ENCODE measurements at places on chromosomes 11 and 22.
A peak's percentile ranks its signal among the peaks of the same experiment; 100 is the strongest.

DNA sequence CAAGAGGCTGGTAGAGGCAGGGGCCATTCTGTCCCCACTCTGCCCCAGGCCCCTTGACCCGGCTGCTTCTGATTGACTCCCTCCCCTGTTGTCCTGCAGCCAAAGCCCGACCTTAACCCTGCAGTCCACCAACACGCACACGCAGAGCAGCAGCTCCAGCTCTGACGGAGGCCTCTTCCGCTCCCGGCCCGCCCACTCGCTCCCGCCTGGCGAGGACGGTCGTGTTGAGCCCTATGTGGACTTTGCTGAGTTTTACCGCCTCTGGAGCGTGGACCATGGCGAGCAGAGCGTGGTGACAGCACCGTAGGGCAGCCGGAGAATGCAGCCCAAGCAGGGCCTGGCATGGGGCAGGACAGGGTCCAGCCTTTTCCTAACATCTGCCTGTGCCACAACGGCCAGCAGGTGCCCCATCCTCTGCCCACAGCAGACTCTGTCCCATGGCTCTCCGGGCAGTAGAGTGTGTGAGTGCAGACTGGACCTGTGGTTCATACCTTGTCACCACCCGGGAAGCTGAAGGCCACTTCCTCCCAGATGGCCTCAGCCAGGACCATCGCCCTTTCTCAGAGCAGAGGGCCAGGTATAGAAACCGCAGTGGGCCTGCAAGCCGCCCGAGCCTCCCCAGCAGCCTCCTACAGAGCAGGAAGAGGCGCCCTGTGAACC, 26.8 kb upstream of the MGAT3 start:
- no peak for DNase-seq

DNA sequence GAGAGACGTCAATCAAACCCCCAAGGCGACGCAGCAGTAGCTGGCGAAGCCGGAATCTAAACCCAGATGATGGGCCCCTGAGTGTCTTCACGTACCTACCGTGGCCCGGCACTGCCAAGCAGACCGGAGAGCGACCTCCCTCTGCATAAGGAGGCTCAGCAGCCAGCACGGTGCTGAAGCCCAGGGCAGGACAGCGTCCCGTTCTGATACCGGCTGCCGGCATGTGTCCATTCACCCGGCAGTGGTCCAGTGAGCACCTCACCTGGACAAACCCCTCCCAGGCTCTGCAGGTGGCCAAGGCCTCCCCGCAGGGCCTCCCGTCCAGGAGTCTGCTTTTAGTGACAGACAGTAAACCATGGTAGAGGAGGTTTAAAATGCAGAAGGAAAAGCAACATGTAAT, 142.0 kb downstream of the BRD1 start:
- DNase-seq, result no peak

DNA sequence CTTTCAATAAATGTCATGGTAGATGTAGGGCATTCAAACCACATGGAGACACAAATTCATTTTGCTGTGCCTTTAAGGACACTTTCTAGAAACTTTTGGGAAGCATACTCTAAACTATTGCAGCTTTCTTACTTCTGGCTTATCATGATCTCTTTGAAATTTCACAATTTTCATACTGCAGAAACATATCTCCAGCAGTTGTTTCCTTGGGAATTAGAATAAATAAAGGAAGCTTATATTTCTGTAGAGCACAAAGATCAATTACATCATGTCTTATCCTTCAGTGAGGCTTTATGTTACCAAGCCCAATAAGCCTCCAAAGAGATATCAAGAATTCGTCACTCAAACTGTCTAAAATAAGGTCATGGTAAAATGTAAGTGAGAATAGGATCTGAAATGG, 74.5 kb upstream of the RAB38 start:
- DNase-seq, result no peak

GRCh38 chr11:112213753-112214152, 12.5 kb upstream of the PTS start:
- no peak for DNase-seq

DNA sequence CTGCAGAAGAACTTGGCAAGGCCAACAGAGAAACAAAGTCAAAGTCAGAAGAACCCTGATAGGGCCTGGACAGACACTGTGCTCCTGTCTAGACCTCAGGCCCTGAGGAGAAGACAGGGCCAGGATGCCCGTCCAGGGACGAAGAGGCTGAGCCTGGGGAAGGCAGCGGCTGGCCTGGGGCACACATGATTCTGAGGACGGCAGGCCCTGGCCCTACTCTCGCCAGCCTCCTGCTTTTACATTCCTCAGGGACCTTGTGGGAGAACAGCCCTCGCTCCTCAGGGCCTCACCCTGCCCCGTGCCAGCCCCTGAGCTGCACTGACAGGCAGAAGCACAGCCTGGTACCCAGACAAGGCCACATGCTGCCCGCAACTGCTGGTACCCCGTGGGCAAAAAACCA, 43.6 kb upstream of the TTLL12 start:
- DNase-seq, result no peak

DNA sequence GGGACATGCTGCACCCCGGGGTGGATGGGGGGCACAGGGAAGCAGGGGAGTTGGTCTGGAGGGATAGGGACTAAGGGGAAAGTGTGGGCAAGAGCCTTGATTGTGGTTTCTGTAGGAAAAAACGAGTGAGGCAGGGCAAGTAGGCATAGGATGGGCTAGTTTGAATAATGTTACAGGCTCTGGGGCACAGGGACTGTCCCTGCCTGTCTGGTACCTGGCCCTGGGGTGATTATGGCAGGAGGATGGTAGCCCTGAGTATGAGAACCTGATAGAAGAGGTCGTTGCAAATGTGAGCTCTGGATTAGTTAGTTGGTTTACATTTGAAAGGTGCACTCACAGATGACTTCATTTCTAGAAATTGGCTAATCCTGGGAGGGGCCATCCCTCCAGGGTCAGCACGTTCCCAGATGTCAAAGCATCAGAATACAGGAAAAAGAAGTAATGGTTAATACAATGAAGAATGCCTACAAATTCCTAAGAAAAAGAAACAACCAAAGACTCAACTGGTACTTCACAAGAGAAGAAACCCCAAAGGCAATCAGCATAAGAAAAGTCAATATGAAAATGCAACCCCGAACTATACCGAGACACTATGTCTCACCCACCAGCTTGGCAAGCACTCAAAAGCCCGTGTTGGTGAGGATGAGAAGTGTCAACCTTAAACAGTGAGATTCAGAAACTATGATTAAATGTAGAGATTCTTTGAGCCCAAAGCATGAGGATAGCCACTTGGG, 11.3 kb upstream of the SMIM38 start:
- no peak for DNase-seq

GRCh38 chr11:57500515-57500914, 15.0 kb downstream of the SLC43A1 start:
- DNase-seq, result no peak

DNA sequence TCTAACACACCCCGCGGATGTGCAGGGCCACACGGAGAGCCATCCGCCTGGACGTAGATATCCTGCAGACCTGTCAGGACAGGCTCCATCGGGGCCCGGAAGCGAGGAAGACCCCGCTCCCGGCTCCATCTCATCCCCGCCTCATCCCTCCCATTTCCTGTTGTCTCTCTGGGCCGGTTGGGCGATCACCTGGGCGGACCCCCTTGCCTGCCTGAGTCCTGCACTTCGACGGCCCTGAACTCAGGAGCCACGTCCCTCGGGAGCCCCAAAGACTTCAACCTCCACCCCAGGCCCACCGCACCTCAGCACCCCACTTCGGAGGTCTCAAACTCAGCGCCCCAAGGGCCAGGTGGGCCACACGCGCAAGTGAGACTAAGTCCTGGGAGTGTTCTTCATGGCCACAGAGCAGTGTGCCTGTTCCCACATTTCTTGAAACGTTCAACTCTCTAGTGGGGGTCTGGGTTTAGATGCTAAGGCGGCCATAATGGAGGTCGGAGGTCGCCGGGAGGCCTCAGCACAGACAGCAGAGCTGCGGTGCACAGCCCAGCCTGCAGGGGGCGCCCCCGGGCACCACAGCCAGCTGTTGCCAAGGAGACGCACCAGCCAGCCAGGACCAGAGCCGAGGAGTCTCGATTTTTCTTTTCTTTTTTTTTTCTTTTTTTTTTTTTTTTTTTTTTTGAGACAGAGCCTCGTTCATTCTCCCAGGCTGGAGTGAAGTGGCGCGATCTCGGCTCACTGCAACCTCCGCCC, 26.0 kb upstream of the FADD start:
- DNase-seq, result peak; percentile 67

GRCh38 chr11:105878510-105878909, 143.5 kb downstream of the MSANTD4 start:
- no peak for DNase-seq

GRCh38 chr11:68828155-68828931, 13.4 kb downstream of the CPT1A start:
- DNase-seq, result no peak

- DNase-seq, result no peak
These were observed 139.7 kb downstream of the BRD1 start for GRCh38 chr22:49687786-49688515.

DNA sequence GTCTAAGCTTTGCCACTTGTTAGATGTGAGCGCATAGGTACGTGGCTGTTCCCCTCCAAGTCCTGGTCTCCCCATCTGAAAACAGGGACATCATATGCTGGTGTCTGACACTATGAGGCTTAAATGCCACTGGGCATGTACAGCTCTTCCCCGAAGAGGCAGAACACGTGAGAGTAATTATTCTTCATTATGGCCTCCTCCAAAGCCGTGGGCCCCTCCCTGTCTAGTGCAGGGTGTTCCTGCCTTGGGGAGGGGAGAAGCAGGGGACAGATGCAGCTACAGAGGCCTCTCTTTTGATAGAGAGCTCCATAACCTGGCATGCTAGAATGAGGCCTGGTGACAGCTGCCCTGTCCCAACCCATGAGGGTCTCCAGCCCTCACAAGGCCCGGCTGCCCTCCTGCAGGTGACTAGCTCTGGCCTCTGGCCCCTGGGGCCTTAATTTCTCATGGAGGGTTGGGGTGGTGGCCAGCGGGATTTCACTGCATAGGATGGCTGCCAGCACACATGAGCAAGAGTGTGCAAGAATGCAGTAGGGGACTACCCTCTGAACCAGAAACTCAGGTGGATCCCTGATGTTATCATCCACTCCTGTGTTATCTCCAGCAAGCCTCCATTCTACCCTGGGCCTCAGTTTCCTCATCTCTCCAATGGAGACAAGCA, 334.6 kb downstream of the MN1 start:
- DNase-seq, result no peak

- no peak for DNase-seq
These were observed 72.0 kb upstream of the MPEG1 start for GRCh38 chr11:59284773-59285129.

DNA sequence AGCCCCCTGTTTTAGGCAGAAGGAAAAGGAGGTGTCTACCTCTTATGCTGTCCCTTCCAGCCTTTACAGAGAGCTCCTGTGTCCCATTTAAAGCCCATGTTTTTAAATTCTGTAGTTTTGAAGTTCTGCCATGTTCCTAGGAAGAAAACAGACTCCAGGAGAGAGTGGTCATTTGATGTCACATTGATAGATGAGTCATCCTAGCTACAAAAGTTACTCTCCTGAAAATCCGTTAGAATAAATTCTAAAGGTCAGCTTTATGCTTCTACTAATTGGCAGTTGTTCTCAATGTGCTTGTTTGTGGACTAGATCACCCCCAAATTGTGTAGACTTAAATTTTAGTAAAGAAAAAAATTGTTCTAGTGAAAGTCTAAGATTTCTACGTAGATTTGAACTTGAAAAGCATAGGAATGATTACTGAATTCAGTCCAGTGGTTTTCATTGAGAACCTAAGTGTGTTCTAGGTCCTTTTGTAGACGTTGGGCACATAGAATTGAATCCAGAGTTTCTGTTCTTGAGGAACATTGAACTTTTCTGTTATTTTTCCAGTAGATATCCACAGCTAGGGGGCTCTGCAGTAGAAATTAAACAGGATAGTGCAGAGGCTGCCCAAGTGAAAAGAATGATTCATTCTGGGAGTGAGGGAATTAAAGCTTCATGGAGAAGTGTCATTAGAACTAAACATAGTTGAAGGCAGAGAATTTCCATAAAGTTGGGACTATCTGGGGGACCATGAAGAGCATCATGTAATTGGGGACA, 140.6 kb upstream of the RASSF10 start:
- peak; percentile 34 for DNase-seq

- DNase-seq, result no peak
These were observed 9.6 kb downstream of the CDPF1 start for GRCh38 chr22:46240506-46240905.

DNA sequence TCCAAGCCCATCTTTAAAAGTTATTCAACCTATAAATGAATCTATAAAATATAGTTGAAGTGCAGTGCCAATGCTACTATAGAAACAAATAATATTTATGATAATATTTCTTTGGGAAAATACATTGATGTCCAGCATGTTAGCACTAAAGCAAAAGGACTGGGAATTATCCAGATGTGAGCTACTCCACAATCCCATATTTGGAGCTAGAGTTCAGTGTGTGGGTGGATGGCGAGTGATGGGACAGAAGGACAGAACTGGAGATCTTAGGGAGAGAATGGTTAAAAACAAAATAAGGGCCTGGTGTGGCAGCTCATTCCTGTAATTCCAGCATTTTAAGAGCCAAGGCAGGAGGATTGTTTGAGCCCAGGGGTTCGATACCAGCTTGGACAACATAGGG, 216.8 kb downstream of the TMEM135 start:
- DNase-seq, result no peak

GRCh38 chr22:33302049-33302545, 243.9 kb upstream of the SYN3 start:
- DNase-seq, result peak; percentile 91

DNA sequence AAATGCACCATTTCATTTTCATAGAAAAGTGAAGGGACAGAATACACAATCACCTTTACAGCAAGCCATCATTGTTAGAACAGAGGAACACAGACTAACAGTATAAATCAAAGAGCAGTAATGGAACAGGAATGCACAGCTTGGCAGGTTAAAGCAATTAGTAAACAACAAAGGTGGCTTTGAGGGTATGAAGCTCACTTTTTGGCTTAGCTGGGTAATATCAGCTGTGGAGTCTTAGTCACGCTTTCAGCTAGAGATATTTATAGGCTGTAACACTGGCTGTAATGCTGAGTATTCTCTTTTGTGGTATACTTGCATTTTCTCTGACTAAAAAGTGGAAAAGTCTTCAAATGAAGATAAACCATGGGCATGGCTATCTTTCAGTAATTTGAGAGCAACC, 1780.5 kb downstream of the LRRC4C start:
- no peak for DNase-seq

- no peak for DNase-seq
These were observed 47.6 kb downstream of the MOB2 start for GRCh38 chr11:1438967-1439330.

DNA sequence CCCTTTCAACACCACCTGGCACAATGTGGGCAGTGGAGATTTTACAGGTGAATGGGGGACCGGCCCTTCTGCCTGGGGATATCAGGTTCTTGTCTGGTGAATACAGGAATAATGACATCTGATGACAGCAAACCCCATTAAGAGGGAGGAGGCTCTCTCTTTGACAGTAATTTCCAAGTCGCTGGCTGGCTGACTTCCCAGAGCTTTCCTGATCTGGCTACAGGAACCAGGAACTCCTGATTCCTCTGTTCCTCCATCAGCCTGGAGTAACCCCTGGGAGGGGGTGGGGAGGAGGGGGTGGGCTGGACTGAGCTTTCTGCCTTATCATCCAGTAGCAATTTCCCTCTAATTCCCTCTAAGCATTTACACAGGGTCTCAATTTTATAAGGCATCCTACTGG, 3.7 kb upstream of the MIEF1 start:
- no peak for DNase-seq

Data from AG20443 (cell line).